ENCODE measurements at places on chromosomes 3 and 15. TPM values are rescaled to one million over a fixed set of nuclear protein-coding genes. Genes with fewer than 3 reads are reported as not detected.

DNA sequence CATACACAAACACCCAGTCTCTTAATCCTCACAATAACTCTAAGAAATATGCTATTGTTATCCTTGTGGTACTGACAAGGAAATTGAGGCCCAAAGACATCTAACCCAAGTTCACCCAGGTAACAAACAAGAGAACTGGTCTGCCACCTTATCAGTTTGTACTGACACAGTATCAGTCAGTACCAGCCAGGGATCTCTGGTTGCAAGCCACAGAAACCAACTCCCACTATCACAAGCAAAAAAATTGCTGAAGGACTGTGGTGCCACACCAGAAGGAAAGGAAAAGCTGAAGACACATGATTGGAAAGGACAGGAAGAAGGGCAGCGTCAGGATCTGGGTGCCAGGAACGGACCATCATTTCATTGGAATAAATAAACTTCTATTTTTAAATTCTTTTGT lies 63.8 kb upstream of the GLCE start:
- DNase-seq = no peak

GRCh38 chr15:85379403-85380131 lies 836 bp upstream of the AKAP13 start:
- no peak for DNase-seq

DNA sequence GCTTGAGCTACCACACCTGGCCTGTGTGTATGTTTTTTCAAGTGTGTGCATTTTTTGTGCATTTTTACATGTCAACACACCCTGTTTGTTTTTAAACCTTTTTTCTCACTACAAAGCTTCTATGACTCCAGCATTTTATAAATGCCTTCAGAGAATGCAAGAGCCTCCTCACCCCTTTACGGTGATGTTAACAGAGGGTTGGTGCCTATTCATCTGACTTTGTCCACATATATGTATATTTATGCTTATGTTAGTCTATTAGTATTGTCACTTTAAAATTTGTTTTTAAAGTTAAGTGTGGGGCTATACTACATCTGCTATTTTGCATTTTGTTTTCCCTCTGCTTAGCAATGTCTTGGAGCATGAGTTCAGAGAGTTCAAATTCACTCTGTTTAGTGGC lies 45.8 kb downstream of the EEFSEC start:
- no peak for DNase-seq

- no peak for DNase-seq
Measured at GRCh38 chr3:38257583-38257982, 8.0 kb upstream of the SLC22A13 start.

GRCh38 chr3:126078866-126079265 lies 5.1 kb downstream of the SLC41A3 start:
- DNase-seq = no peak

GRCh38 chr3:194986208-194987043 lies 284.5 kb downstream of the XXYLT1 start:
- DNase-seq = peak; percentile 73

DNA sequence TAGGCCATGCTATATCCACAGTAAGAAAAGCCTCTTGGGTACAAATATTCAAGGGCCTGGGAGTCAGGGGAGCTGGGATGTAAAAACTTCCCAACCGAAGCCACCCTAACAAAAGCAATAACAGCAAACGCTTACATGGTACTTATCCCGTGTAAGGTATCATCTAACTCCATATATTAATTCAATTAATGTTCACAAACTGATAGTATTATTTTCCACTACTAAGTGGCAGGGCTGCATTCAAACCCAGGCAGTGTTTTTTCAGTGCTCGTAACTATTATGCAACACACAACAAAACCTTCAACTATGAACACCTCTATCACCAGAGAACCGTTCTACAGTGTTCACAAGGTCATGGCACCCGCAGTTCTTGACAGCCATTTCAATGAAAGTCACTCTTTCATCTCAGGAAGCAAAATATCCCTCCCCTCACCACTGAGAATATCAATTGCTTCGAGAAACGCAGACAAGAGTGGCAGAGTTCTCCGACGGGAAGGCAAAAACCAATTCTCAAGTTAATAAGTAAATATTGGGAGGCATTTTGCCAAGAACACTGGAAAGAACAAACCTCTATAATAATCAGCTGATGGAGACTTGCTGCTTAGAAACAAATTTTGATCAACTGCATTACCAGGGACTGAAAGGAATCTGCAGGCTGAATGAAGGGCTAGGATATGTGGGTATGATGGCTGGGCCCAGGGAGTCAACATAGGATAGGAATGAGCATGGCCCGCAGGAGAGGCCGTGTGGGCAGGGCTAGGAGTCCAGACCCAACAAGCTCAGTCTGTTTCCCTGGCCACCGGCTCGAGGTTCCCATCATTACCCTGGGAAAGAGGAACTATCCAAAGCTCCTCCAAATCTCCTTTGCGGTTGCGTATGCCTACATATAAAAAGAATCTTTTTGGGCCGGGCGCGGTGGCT lies 72.3 kb downstream of the XXYLT1 start:
- no peak for DNase-seq

- DNase-seq = no peak
Measured at GRCh38 chr3:22117751-22118346, 366.8 kb upstream of the ZNF385D start.

- no peak for DNase-seq
Measured at GRCh38 chr15:57746786-57747185, 40.3 kb downstream of the POLR2M start.

DNA sequence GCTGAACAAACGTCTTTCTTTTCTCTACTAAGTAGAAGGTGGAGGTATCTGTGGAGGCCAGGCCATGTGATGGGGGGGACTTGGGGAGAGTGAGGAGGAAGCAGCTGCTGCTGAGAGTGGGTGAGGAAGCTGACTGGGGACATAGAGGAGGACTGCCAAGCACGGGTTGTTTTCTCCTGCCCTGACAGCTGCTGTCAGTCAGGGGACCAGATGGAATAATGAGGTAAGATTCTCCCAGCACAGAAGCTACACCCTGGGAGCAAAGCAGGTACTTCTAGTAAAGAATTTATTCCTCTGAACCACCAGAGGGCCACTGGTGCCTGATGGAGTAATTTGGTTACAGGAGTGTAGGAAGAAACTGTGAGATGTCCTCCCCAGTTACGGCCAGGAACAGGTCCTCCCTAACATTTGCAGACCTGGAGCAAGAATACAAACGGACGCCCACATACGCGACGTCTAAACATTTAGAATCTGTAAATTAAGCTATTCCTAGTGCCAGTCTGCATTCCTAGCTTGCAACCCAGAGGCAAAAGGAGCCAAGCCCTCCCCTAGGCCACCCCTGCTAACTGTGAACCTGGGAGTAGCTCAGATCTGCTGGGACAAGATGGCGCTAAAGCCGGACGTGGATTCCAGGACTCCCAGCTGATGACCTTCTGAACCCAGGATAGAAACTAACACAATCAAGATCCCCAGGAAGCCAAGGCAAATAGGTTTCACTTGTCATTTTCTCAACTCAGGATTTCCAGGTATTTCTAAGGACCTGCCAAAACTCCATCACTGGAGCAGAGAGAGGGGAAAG lies 14.8 kb downstream of the CRYGS start:
- DNase-seq = no peak

DNA sequence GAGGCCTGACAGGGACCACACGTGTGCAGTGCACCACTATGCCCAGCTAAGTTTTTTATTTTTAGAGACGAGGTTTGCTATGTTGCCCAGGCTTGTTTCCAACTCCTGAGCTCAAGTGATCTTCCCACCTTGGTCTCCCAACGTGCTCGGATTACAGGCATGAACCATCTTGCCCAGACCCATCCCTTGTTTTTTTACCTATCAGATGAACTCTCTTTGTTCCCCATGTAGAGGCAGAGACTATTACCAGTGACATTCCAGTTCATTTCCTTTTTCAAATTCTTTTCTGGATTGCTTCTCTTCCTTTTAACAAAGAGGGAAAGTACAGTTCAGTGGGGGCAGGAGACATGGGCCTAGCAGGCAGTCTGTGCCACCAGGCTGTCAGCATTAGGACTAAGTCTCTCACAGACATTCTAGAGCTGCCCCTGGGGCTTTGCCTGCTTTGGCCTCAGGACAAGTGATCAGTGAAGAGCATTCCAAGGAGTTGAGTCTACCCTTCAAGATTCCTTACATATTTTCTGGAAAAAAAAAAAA lies 103.5 kb upstream of the SLC7A14 start:
- peak; percentile 64 for DNase-seq

DNA sequence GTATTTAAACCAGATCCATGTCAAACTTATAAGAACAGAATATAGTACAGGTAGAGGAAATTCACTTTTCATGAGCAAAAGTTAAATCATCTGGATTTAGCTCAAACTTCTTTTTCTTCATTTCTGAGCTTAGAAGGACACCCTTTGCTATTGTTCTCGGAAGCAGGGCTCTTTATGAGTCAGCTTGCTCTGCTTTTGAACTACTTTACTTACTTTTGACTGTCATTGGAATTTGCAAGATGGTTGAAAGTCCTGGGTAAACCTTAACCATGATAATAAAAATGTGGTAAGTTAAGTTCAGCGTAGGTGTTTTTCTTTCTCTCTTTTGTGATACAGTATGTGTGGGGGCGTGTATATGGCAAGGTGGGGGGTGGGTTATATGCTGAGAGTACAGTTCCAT lies 312.7 kb upstream of the DPH6 start:
- DNase-seq = no peak

DNA sequence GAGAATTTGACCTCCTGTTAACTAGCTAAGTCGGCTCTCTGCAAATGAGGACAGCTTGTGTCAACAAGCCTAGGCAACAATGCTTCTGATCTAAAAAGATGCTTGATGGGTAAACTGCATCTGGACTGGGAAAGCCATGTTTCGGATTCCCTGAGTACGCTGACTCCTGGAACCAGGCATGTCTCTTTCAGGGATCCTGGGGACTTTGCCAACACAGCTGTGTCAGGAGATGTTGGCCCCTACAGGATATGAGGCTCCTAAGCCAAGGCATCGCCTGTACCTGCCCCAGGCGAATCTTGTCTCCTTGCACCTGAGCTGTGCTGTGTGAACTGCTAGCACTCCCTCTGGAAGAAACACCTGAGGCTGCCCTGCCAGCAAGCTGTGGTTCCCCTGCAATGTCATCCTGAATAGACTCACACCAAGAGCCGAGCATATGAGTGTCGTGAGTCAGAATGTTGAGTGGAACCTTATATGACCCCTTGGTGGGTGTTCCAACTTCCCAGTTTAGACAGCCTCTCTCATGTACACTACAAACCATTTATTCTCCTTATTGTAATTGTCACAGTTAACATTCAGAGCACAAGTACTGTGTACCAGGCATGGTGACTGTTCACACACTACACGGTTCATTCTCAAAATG lies 17.0 kb downstream of the EOGT start:
- DNase-seq = no peak

DNA sequence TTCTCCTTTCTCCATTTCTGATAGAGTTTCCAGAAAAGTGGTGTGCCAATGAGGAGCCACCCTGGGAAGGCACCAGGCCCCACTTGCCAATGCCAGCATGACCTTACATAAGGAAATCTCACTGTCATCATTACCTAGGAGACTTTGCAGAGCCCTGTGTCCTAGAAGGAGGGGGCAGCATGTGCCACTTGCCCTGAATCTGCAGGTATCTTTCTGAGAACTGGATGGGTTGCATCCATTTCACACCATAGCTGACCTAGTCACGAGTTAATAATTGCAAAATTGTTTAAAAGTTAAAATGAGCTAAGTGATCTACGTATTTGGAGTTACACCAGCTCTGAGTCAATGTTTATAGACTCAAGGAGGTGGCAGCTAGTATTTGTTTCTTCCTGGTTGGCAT lies 14.3 kb downstream of the CA12 start:
- no peak for DNase-seq

- DNase-seq = peak; percentile 53
Measured at GRCh38 chr3:18423401-18424212, 1.5 kb downstream of the SATB1 start.

GRCh38 chr3:59189526-59189925 lies 139.7 kb upstream of the CFAP20DC start:
- DNase-seq = no peak

- DNase-seq = no peak
Measured at GRCh38 chr3:32913790-32914446, 37.5 kb upstream of the CCR4 start.

DNA sequence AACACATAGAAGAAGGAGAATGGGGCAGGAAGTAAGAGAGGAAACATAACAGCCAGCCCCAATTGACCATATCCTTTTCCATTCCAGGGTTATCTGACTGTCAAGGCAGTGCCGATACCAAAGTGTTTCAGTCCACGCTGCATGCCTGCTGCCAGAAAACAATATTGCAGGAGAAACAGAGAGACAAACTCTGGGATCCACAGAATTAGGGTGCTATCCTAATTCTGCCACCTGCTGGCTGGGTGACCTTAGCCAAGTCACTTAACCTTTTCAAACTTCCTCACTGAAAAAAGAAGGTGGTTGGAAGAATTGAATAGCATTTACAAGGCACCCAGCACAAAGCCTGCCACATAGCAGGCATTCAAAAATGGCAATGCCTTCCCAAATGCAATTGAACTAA lies 32.0 kb downstream of the GLB1 start:
- no peak for DNase-seq

DNA sequence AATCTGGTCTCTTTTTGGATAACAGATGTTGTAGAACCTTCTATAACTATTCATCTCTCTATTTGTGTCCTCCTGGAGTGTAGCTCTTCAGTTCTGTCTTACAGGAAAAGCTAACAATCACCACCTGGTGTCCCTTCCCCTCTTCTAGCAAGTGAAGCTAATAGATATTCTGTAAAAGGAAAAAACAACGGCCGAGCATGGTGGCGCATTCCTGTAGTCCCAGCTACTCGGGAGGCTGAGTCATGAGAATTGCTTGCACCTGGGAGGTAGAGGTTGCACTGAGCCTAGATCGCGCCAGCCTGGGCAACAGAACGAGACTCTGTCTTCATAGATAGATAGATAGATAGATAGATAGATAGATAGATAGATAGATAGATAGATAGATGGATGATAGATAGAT lies 779.4 kb downstream of the TUSC7 start:
- no peak for DNase-seq

Gene TMIE
- 1.0 TPM for total RNA-seq

Gene ACAN
- 0.12 TPM for total RNA-seq

Gene PRSS50
- 0.41 TPM for total RNA-seq

Gene BFSP2
- not detected for total RNA-seq

Gene CHRNA5
- 2.6 TPM for total RNA-seq

Gene DNAH12
- total RNA-seq = 11.2 TPM

Gene ABCC5
- total RNA-seq = 38.0 TPM

Gene PLD1
- 27.7 TPM for total RNA-seq

Gene TMEM45A
- 17.2 TPM for total RNA-seq

Gene SFMBT1
- total RNA-seq = 17.3 TPM

Gene PPM1M
- total RNA-seq = 53.4 TPM

Gene NKTR
- total RNA-seq = 87.3 TPM

Gene TEX55
- total RNA-seq = not detected

Gene RGMA
- total RNA-seq = 9.7 TPM

Gene GABRB3
- total RNA-seq = 5.5 TPM

Gene CISH
- 48.8 TPM for total RNA-seq

All from lower lobe of right lung (tissue), 2 donors.